ENCODE measurements at places on chromosomes 7 and 10.

GRCh38 chr7:5322621-5323410, 40.1 kb downstream of the SLC29A4 start:
- DNase-seq: no peak

GRCh38 chr7:17166824-17167379, 131.6 kb upstream of the AHR start:
- no peak for DNase-seq

DNA sequence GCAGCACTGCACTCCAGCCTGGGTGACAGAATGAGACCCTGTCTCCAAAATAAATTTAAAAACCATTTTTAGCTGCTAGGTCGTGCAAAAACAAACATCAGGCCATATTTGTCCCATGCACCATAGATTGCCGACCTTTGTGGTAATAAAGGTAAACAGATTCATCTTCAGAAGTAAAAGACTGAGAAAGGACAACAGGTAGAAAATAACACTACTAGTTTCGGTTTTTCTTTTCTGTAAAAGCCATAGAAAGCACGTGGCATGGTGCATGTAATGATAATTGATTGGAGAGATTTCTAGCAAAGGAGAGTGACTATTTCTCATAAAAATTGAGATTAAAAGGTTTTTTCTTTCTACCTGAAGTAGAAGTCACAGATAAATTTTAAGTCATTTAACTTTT, 93.9 kb downstream of the DNAH11 start:
- no peak for DNase-seq

DNA sequence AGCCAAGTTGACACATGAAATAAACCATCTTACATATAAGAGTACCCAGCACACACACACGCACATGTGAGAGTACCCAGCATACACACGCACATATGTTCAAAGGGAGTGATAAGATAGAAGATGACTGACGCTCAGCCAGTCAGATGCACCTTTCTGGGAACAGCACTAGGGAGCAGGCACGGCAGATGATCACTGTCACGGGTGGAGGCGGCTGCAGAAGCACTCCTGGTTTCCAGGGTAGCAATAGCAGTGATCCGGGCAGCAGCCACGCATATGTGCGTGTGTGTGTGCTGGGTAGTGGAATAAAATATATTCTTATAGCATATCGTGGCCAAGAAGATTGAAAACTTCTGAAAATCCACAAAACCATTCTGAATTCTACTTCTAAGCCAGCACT, 85.8 kb upstream of the NAMPT start:
- no peak for DNase-seq
